ENCODE measurements at places on chromosomes 6 and 20. TPM values are rescaled to one million over a fixed set of nuclear protein-coding genes. Genes with fewer than 3 reads are reported as not detected.

The EDN1 gene
- 1.4 TPM for total RNA-seq

The SLC29A1 gene
- 7.9 TPM for total RNA-seq

The FLOT1 gene
- total RNA-seq, result 118 TPM

The CST7 gene
- total RNA-seq, result not detected

The CRISP2 gene
- not detected for total RNA-seq

The KCNK16 gene
- not detected for total RNA-seq

The PROKR2 gene
- not detected for total RNA-seq

The RBM24 gene
- total RNA-seq, result 3.0 TPM

The DDX43 gene
- total RNA-seq, result 0.09 TPM

The ISM1 gene
- total RNA-seq, result 0.82 TPM

The TAP2 gene
- 6.6 TPM for total RNA-seq

The SIRPB1 gene
- 0.77 TPM for total RNA-seq

The EDN3 gene
- under 0.01 TPM for total RNA-seq

The PLEKHG1 gene
- total RNA-seq, result 0.58 TPM

The PPIL6 gene
- total RNA-seq, result 0.94 TPM

The PSORS1C2 gene
- total RNA-seq, result not detected

The TPBG gene
- 55.1 TPM for total RNA-seq

The MYB gene
- total RNA-seq, result not detected

The C6orf136 gene
- total RNA-seq, result 5.7 TPM

The ZNF165 gene
- under 0.01 TPM for total RNA-seq

The GRM1 gene
- total RNA-seq, result not detected

The KHDRBS2 gene
- total RNA-seq, result not detected

The PRR18 gene
- not detected for total RNA-seq

The ZFP57 gene
- not detected for total RNA-seq

The SNTA1 gene
- total RNA-seq, result 60.7 TPM

The NKX2-4 gene
- not detected for total RNA-seq

The TRMT11 gene
- total RNA-seq, result 9.9 TPM

The CFAP61 gene
- total RNA-seq, result not detected
